Muscle of back (tissue), 13 donors: ENCODE measurements at places on chromosomes 6 and 20.
A peak's percentile ranks its signal among the peaks of the same experiment; 100 is the strongest.

- peak; percentile 59 for DNase-seq
Measured at GRCh38 chr6:56637640-56638039, 5.0 kb downstream of the DST start.

GRCh38 chr20:48166082-48166835, 381.0 kb upstream of the SULF2 start:
- DNase-seq, result no peak

DNA sequence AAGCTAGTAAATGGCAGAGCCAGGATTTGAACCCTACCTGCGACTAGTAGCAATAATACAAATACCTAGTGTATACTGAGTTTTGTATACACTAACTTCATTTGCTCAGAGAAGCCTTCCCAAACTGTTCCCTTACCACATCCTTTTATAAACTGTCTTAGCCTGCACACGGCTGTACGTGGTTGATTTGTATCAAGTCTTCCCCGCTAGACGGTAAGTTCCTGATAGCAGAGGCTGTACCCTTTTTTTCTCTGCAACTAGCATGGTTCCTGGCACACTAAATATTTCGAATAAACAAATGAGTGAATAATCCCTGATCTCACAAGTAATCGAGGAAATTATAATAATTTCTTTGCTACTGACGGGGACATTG, 636 bp downstream of the RTF2 start:
- no peak for DNase-seq

- DNase-seq, result no peak
Measured at GRCh38 chr20:1263853-1264252, 2.2 kb upstream of the SNPH start.

DNA sequence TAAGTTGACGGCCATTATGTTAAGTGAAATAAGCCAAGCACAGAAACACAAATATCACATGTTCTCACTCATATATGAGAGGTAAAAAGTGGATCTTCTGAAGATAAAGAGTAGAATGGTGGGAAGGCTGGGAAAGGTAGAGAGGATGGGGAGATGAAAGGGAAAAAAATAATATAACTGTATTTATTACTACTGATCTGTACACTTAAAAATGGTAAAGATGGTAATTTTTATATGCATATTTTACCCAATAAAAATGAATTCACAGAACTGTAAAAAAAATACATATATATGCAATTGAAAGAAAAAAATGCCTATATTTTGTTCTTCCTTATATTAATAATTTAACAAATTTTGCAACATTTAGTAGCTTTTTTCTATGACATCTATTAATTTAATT, 694.4 kb upstream of the MARCKS start:
- no peak for DNase-seq

GRCh38 chr6:89364586-89364985, 12.1 kb upstream of the UBE2J1 start:
- DNase-seq, result no peak

GRCh38 chr6:108944707-108945680, 96.8 kb downstream of the ARMC2 start:
- DNase-seq, result peak; percentile 85

- no peak for DNase-seq
Measured at GRCh38 chr6:157999168-158000051, 17.7 kb downstream of the SYNJ2 start.

- DNase-seq, result peak; percentile 93
Measured at GRCh38 chr6:2971420-2972218, at the start of gene SERPINB6. TSS of gene SERPINB6 (minus strand) at chr6:2971567. CDS start at chr6:2959332, 12,235 bp downstream.

DNA sequence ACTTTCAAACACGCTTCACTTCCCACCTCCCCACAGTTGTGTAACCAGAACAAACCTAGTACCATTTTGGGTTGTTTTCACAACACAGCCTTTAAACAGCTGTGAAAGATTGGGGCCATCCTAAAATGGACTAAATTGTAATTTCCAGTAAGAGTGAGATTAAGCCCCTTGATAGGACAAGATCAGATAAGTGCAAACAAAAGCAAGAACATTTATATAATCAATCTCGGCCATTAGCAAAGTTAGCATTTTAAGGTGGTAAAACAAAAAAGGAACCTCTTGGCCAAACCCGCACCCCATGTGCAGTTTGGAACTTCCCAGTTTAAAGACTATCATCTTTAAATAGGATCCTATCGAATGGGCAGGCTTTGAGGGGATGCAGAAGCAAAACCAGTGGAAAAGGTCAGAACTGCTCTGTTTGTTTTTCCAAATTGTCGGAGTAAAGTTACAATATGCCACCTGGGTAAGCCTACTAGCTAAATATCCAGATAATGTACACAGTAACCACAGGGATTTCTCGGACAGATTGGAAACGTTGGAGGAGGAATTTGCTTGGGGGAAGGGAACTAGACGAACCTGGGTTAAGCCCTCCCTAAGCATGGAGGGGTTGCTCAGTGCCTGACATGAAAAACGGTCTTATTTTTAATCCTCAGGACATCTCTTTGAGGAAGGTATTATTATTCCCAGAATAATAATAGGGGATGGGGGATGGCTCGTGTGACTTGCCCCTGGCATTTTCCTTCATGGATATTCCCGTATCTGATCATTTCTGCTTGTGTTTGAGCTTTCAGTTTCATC, 159.8 kb upstream of the SALL4 start:
- DNase-seq, result no peak

- no peak for DNase-seq
Measured at GRCh38 chr20:7358670-7359069, 581.6 kb downstream of the HAO1 start.

DNA sequence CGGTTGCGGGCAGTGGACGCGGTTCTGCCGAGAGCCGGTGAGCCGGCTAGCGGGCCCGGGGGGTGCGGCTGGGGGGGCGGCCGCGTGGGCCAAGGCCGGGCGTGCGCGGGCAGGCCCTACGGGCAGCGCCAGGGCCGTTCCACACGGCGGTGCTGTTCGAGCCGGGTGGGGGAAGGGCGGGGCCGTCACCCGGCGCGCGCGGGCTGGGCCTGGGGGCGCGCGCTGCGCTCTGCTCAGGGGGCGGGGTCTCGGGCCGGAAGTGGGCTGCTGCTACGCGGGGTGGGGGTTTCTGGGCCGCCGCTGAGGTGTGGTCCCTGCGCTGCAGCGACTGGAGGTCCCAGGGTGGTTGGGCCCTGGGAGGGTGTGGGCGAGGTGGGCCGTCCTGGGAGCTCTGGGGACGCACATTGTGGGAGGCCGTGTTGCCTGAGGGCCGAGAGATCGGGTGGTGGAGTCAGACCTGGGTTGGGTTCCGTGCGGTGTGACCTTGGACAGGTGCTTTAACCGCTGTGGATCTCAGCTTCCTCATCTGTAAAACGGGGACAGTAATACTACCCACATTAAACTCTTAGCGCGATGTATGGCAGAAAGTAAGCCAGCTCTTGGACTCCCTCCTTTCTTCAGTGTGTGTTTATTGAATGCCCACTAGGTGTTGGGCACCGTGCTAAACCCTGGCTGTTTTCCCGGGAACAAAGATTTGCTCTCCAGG, 391 bp downstream of the MAPRE1 start:
- peak; percentile 83 for DNase-seq

GRCh38 chr6:145080651-145081050, 654.7 kb downstream of the EPM2A start:
- DNase-seq, result no peak

DNA sequence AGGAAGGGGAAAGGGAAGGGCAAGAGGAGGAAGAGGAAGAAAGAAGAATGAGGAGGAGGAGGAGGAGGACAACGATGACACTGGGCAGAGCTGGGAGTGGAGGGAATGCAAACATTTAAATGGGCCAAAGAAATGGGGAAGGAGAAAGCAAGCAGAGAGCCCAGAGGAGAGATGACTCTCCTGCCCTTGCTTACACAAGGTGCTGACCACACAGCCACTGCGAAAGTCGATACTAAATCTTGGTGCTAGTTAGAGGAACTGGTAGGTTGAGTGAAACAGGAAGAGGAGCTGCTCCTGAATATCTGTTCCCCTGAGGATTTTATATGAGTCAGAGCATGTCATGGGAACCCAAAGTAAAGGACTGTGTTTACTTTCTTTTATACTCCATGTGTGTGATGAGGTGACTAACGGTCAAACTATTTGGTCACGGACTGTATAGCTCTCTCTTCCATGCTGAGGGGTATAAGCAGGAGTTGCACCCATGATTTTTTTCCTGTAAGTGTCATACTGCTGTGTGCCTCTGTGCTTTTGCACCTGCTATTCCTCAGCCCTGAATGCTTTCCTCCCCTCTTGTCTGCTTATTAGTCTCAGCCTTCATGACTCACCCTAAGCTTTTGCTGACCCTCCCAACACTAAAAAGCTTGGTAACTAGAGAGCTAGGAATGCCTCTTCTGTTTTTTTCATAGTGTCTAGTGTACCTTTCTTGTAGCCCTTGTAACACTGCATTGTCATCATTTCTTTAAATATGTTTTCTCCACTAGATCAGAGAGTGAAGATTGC, 9.5 kb upstream of the PAQR8 start:
- DNase-seq, result peak; percentile 93

DNA sequence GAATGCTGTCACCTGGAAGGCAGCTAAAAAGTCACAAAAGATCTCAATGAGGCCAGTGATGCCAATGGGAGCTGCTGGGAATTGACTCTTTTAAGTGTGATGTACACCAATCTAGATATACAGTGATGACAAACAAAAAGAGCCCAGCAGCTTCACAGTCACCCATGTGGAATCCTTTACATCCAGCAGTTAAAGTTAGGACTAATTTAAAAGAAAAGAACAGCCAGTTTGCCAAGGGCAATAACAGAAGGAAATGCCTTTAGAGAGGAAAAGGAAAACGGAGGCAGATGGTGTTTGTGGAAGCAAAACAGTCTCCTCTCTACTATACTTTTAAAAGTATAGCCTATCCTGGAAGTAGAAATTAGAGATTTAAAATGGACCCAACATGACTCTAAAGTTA, 873.5 kb downstream of the EPHA7 start:
- DNase-seq, result no peak

DNA sequence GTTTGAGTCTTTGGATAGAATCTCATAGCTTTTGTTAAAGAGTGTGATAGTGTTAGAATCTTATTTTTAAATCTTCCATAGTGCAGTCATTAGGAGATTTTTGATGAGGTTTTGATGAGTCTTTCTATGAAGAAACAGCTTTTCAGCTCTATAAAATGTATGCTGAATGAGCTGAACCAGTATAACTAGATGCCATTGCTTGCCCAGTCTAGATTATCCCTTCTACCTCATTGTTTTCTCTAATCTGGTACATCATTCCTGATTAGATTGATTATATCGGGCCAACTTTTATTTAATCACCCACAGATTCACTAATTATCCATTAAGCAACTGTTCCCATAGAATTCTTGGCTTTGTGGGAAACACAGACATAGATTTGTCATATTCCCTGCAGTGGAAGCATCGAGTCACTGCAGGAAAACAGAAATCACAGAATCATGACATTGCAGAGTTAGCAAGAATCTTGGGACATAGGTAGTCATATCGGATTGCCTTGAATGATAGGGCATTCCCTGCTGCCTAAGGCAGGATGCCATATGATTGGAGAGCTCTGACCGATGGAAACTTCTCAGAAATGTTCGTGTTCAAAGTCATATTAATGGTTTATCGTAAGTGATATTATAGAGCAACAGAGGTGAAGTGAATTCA, 882.7 kb upstream of the FLRT3 start:
- no peak for DNase-seq

DNA sequence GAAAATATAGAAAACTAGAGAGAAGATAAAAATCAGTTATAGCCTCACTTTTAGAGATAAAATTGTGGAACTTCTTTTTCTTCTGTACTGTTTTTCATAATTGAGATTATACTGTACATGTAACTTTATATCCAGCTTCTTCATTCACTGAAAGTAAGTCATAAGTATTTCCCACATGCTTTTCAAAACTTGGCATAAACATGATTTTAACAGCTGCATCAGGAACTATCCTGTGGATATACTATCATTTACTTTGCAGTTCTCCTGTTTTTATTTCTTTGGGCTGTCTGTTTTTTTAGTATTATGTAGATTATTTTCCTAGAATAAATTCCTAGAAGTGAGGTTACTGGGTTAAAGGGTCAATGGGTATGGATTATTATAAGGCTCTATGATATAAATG, 14.8 kb downstream of the DSTN start:
- peak; percentile 42 for DNase-seq

DNA sequence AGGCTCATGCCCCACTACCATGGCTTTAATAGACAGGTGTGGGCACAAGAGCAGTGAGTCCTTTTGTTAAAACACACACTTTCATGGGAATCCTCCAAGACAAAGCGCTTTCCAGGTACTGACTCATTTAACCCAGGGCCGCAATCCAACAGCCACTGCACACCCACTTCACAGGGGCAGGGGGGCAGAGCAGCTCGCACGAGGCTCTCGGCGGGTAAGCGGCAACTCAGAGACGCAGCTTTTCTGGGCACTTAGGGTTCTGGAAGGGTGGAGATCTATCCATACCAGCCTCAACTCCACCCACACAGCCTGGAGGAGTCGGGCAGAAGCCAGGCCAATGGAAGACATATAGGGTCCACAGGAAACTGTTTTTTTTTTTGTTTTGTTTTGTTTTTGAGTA, 28.6 kb downstream of the PSMG4 start:
- DNase-seq, result no peak

- DNase-seq, result no peak
Measured at GRCh38 chr6:151052021-151052646, 186.6 kb downstream of the MTHFD1L start.

- DNase-seq, result peak; percentile 29
Measured at GRCh38 chr6:159829526-159829925, 29.4 kb downstream of the PNLDC1 start.

GRCh38 chr6:23498013-23498412, 628.0 kb upstream of the NRSN1 start:
- peak; percentile 3 for DNase-seq

DNA sequence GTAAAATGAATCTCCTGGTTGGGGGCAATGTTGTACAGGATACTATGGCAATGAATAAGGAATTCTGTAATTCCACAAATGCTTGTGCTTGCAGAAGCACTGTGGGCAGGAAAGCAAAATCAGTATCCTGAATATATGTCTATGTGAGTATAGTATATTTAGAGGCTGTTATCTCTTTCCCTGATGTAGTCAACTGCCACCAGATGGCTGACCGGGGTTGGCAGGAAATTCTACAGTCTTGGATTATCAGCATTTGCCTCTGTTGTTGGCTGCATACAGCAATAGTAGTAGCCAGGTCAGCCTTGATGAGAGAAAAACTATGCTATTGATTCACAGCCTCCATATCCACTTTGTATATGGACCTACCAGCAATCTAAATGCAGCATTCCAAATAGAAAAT, 425.1 kb upstream of the JAG1 start:
- no peak for DNase-seq

GRCh38 chr20:2109425-2110210, 8.0 kb downstream of the STK35 start:
- peak; percentile 32 for DNase-seq

DNA sequence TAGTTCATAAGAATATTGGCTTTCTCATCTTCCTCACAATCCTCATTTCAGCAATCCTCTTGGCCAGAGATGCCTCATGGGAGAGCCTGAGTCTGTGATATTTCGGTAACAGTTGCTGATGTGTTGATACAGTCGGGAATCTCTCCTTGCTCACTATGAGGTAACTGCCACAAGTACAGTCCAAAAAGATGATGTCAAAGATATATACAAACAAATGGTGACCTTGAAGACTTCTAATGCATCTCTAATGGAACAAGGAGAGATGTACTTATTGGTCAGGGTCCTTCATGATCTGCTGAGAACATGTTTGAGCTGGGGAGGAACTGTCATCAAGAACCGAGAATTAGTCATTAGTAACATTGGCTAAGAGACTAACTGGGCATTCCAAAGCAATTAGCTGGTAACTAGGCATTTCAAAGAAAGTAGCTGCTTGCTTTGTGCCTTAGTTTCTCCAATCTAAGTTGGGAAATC, 56.1 kb downstream of the FILIP1 start:
- peak; percentile 91 for DNase-seq
